ENCODE measurements at places on chromosomes 12 and 14. TPM values are rescaled to one million over a fixed set of nuclear protein-coding genes. Genes with fewer than 3 reads are reported as not detected.
A peak's percentile ranks its signal among the peaks of the same experiment; 100 is the strongest.

- no peaks in the 10 kb centered on the region for H3K36me3 ChIP-seq
- no peaks in the 10 kb centered on the region for H3K27me3 ChIP-seq
- no peak for DNase-seq
- no peaks in the 10 kb centered on the region for H3K4me1 ChIP-seq
These were observed 10.0 kb upstream of the KLC1 start for GRCh38 chr14:103619057-103619456.

GRCh38 chr12:47282206-47282605 lies 202.4 kb upstream of the AMIGO2 start:
- no peak for DNase-seq
- H3K36me3 ChIP-seq: no peaks in the 10 kb centered on the region
- no peak overlapping the region for H3K4me3 ChIP-seq
- no peaks in the 10 kb centered on the region for H3K27me3 ChIP-seq
- peaks cover 4% of the 10 kb centered on the region for H3K4me1 ChIP-seq
- no peak overlapping the region for H3K27ac ChIP-seq

DNA sequence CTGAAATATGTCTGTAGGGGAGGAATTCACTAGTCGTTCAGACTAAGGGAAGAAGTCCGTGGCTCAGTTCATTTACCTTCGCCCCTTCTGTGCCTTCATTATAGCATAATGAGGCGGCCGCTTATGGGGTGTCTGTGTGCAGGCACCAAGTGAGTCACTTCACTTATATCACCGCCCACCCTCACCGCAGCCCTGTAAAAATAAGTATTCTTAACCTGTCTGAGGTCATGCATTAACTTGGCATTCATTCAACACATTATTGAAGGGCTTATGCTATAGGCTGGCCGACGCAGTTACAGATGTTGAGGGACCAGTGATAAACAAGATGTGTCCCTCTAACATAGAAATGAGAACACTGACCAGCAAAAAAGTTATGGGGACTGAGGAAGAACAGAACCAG lies 47.7 kb upstream of the PTCSC3 start:
- H3K27ac ChIP-seq: no peak overlapping the region
- no peaks in the 10 kb centered on the region for H3K27me3 ChIP-seq
- peaks cover 45% of the 10 kb centered on the region for H3K4me1 ChIP-seq
- no peaks in the 10 kb centered on the region for H3K36me3 ChIP-seq
- no peak overlapping the region for H3K4me3 ChIP-seq

- no peak for DNase-seq
- no peaks in the 10 kb centered on the region for H3K36me3 ChIP-seq
- peaks cover 16% of the 10 kb centered on the region for H3K4me1 ChIP-seq
- no peaks in the 10 kb centered on the region for H3K27me3 ChIP-seq
- H3K27ac ChIP-seq: no peak overlapping the region
These were observed 191.0 kb downstream of the ERC1 start for GRCh38 chr12:1182069-1182468.

- H3K27ac ChIP-seq: no peak overlapping the region
- H3K36me3 ChIP-seq: no peaks in the 10 kb centered on the region
- H3K27me3 ChIP-seq: peaks cover 59% of the 10 kb centered on the region
- H3K4me3 ChIP-seq: no peak overlapping the region
These were observed 38.6 kb upstream of the FBRSL1 start for GRCh38 chr12:132451172-132451835.

- no peak for DNase-seq
- no peak overlapping the region for H3K4me3 ChIP-seq
- H3K27ac ChIP-seq: no peak overlapping the region
- H3K4me1 ChIP-seq: peaks cover 8% of the 10 kb centered on the region
- H3K36me3 ChIP-seq: no peaks in the 10 kb centered on the region
These were observed 59.3 kb downstream of the TESC start for GRCh38 chr12:117039891-117040309.

DNA sequence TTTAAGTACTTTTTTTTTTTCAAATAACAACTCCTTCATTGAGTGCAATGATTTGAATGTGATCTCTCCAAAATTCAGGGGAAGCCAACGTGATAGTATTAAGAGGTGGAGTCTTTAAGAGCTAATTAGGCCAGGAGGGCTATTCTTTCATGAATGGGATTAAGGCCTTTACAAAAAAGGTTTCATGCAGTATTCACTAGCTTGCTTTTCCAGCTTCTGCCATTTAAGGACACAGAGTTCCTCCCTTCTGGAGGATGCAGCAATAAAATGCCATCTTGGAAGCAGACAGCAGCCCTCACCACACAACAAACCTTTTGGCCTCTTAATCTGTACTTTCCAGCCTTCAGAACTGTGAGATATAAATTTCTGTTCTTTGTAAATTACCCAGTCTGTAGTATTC lies 586.8 kb upstream of the LMO3 start:
- peaks cover 24% of the 10 kb centered on the region for H3K4me1 ChIP-seq
- peak; percentile 82 for DNase-seq
- H3K27me3 ChIP-seq: no peaks in the 10 kb centered on the region
- H3K27ac ChIP-seq: peak overlapping the region; percentile 84
- no peak overlapping the region for H3K4me3 ChIP-seq

- H3K4me3 ChIP-seq: no peak overlapping the region
- H3K4me1 ChIP-seq: peaks cover 18% of the 10 kb centered on the region
- DNase-seq: peak; percentile 27
- H3K36me3 ChIP-seq: no peaks in the 10 kb centered on the region
- no peak overlapping the region for H3K27ac ChIP-seq
These were observed 19.0 kb upstream of the LTBP2 start for GRCh38 chr14:74630881-74631690.

- no peak for DNase-seq
- H3K4me3 ChIP-seq: no peak overlapping the region
- no peaks in the 10 kb centered on the region for H3K27me3 ChIP-seq
- no peaks in the 10 kb centered on the region for H3K36me3 ChIP-seq
- H3K27ac ChIP-seq: no peak overlapping the region
These were observed 119.0 kb upstream of the RASSF8 start for GRCh38 chr12:25839470-25839869.

GRCh38 chr14:68610251-68610793 lies 182.5 kb downstream of the ZFP36L1 start:
- no peak overlapping the region for H3K4me3 ChIP-seq
- H3K36me3 ChIP-seq: no peaks in the 10 kb centered on the region
- no peaks in the 10 kb centered on the region for H3K27me3 ChIP-seq
- DNase-seq: no peak
- no peak overlapping the region for H3K27ac ChIP-seq
- H3K4me1 ChIP-seq: peaks cover 32% of the 10 kb centered on the region

DNA sequence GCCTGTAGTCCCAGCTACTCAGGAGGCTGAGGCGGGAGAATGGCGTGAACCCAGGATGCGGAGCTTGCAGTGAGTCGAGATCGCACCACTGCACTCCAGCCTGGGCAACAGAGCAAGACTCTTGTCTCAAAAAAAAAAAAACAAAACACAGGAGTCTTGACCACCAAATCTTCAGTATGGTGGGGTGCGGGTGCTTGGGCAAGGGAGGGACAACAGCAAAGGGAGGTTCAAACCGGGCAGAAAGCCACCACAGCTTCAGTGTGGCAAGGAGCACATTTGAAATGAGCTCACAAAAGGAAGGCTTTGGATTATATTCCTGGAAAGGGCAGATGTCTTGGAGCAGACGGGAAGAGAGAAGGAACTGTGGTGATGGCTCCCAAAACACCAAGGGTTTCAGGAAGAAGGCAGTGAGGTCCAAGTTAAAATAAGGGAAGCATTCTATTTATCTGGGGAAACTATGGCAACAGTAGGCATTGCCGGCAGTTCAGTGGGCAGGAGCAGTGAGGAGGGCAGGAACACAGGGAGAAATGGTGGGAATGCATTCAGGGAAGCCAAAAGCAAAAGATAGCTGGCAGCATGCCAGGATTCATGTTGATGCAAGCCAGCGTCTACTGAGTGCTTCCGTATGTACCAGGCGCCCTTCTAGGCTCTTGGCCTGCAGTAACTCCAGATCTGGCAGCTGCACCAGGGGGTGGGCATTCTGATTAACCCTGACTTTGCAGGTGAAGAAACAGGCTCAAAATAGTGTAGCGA lies 51.0 kb upstream of the SRSF5 start:
- H3K4me3 ChIP-seq: no peak overlapping the region
- peaks cover 61% of the 10 kb centered on the region for H3K4me1 ChIP-seq
- H3K36me3 ChIP-seq: no peaks in the 10 kb centered on the region

DNA sequence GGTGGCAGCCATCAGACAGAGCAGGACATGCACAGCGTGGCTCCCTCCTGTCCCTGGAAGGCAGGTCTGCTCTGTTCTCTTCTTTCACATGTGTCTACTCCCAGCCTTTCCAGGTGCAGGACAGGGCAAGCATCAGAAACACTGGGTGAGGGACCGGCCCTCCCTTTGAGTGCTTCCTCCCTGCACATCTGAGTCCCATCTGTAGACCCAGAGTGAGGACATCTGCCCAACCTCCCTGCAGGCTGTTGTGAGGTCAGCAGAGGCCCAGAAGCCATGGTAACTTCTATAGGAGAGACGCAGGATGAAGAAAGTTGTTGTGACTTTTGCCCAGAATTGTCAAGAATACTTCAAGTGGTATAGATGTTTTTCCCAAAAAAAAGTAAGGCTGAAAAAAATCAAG lies 282.7 kb downstream of the CACNA1C start:
- peaks cover 10% of the 10 kb centered on the region for H3K4me1 ChIP-seq
- no peak overlapping the region for H3K27ac ChIP-seq
- no peak overlapping the region for H3K4me3 ChIP-seq
- H3K27me3 ChIP-seq: no peaks in the 10 kb centered on the region

DNA sequence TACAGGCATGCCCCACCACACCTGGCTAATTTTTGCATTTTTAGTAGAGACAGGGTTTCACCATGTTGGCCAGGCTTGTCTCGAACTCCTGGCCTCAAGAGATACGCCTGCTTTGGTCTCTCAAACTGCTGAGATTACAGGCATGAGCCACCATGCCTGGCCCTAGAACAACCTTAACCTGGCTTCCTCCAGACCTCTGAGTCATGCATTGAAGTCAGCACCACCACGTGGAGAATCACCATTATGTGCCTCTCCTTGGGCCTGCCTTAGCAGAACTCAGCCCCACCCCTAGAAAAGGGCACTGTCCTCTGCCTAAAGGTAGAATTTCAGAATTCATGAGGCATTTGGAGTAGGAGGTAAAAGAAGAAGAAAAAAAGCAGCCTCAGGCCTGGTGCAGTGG lies 49.0 kb downstream of the LIMA1 start:
- no peak overlapping the region for H3K4me3 ChIP-seq
- H3K36me3 ChIP-seq: no peaks in the 10 kb centered on the region
- H3K27ac ChIP-seq: no peak overlapping the region
- DNase-seq: no peak
- no peaks in the 10 kb centered on the region for H3K27me3 ChIP-seq

DNA sequence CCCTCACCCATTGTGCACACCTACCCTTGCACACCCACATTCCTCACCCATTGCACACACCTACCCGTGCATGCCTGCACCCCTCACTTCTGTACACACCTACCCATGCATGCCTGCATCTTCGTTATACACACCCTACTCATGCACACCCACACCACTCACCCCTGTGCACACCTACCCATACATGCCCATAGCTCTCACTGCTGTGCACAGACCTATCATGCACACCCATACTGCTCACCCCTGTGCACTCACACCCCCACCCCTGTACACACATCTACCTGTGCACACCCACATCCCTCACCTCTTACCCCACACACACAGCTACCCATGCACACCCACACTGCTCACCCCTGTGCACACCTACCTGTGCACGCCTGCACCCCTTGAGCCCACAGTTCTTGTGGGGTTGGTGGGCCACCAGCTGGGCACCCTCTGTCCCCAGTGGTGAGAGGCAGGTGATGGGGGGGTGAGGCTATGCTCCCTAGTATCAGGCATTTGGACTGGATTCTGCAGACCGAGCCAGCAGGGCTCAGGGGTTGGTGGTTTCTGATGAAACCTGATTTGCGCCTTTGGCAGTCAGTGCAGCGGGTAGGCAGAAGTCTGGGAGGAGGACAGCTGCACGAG lies 15.6 kb downstream of the CEP170B start:
- no peak overlapping the region for H3K4me3 ChIP-seq
- no peaks in the 10 kb centered on the region for H3K36me3 ChIP-seq
- H3K27ac ChIP-seq: no peak overlapping the region

- no peaks in the 10 kb centered on the region for H3K27me3 ChIP-seq
- DNase-seq: no peak
- no peaks in the 10 kb centered on the region for H3K4me1 ChIP-seq
- no peak overlapping the region for H3K4me3 ChIP-seq
These were observed 53.3 kb upstream of the E2F7 start for GRCh38 chr12:77118696-77119095.

DNA sequence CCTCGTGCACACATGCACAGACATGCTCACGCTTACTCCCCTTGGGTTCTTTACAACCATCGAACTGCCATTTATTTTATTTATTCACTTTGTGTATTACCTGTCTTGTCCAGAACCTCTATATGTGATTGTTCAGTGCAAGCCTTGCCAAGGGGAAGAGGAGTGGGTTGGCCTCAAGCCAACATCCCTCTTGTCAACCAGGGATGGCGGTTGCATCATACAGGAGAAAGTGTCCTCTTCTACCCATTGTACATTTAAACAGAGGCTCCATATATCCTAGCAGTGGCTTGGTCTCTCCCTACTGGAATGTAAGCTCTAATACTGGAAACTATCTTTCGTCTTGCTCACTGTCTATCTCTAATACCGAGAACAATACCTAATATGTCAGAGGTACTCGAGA lies 108.4 kb downstream of the C12orf42 start:
- H3K4me3 ChIP-seq: no peak overlapping the region
- no peaks in the 10 kb centered on the region for H3K4me1 ChIP-seq
- H3K27ac ChIP-seq: no peak overlapping the region
- DNase-seq: no peak

DNA sequence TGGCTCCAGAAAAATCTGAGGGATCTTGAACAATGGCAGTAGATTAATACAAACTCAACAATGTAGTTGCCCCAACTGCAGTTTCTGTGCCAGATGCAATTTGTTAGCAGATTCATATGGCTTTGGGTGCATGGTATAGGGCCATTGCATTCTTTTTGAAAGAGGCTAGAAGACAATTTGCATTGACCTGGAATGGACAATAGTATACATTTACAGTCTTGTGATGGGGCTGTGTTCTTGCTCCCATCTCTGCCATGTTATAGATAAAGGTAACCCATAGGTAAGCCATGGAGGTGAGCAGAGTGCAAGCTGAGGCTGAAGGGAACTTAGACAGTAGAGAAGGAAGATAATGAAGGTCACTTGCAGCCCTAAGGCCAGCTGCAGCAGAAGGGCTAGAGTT lies 50.1 kb upstream of the DIO3 start:
- no peak overlapping the region for H3K4me3 ChIP-seq
- no peaks in the 10 kb centered on the region for H3K27me3 ChIP-seq
- no peak overlapping the region for H3K27ac ChIP-seq
- no peaks in the 10 kb centered on the region for H3K4me1 ChIP-seq

The SP1 gene
- total RNA-seq: 67.8 TPM

The RNASE1 gene
- total RNA-seq: 5.7 TPM

The CLMN gene
- 6.3 TPM for total RNA-seq
